ENCODE measurements at places on chromosomes 7 and 10.

GRCh38 chr10:90740265-90740664, 117.6 kb downstream of the HTR7 start:
- no peak for DNase-seq

GRCh38 chr7:116122972-116123595, 87.3 kb upstream of the TES start:
- peak; percentile 22 for DNase-seq

GRCh38 chr10:111127081-111127848, 50.4 kb downstream of the ADRA2A start:
- no peak for DNase-seq

GRCh38 chr10:59465088-59465487, 102.7 kb upstream of the FAM13C start:
- DNase-seq = no peak

- peak; percentile 29 for DNase-seq
These were observed 23.5 kb downstream of the FBXW4 start for GRCh38 chr10:101671453-101671852.

DNA sequence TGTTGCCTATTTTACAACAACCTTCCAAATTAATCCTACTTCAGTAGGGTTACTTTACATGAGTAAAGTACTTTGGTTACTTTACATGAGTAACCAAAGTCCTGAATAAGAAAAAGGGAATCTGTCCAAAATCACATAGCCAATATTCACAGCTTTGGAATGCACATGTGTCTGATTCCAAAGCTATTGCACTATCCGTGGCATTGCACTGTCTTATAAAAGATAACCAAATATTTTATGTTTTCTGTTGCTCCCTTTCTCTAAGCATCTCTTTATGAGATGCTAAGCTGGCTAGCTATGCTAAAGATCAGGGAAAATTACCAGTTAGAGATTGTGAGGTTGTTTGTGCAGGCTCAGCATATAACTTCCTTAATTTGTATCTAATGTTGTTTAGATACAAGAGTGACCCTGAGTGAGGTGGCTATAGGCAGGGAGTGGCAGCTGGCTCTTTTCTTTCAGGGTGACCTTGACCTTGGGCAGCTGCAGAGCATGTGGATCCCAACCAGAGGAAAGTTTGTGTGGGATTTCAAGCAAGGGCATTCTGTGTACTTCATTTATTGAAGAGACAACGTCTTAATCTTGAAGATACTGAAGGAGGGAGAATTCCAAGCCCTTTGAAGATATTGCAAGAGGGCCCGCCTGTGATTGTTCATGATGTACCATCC, 366.1 kb upstream of the ANKRD30A start:
- DNase-seq = no peak

DNA sequence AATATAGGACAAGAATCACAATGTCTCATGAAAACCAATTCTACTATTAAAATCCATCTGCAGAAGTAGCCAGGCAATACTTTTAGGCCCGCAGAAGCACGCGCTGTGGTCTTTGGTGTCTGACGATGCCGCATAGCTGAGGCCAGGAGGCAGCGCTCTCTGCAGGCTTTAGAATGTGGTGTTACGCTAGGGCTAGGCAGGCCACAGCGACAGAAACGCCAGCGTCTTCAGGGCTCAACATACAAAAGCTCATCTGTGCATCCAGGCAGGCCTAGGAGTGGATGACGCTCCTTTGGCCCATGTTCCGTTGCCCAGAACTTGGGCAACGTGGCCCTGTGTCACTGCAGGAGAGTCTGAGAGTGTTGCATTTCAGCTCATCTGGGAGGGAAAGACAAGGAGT, 601.1 kb upstream of the FOXK1 start:
- DNase-seq = no peak

DNA sequence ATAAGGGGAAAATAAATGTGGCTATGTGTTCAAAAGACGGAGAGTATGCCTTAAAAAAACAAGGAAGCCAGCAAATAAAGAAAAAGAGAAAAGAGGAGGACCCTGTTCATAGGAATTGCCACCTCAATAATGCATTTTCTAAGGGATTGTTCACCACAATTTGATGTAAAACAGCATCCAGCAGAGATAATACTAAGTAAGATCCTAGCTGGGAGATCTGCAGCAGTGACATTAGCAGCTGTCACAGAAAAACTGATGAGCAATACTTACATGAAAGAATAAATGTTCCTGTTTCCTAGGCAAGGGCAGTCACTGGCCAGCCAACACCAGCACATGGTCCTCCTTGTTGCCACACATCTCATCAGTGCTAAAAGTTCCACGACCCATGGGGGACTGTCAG, 391.5 kb downstream of the SORCS1 start:
- no peak for DNase-seq

DNA sequence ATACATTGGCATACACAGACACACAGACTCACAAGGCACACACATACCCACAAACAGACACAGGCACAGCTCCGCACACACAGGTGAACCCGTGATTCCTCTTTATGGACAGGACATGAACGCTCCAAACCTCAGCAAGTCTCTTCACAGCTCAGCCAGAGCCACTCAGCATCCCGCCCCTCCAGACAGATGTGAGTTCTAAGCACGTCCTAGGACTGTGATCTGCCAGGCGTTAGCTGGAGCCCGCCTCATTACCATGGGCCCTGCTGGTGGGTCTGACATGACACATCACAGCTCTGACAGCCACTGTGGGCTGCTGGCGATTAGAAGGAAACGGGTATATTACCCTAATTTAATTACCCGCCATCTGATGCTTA, 176.7 kb upstream of the PPP2R2D start:
- DNase-seq = no peak

- DNase-seq = no peak
These were observed 60.9 kb downstream of the MRPL32 start for GRCh38 chr7:42993038-42993437.

DNA sequence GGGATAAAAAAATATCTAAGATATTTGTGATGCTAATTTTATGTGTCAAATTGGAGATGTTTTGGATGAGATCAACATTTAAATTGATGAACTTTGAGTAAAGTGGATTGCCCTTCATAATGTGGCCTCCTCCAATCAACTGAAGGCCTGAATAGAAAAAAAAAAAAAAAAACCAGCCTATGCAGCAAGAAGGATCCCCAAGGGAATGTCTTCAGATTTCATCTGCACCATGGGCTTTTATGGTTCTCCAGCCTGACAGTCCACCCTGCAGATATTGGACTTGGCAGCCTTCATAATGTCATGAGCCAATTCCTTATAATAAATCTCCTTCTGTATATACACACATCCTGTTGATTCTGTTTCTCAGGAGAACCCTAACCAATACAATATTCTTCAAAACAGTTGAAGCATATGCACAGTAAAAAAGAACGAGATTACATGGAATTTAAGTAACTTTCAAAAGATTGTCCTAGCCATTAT, 316.9 kb upstream of the PLXDC2 start:
- DNase-seq = no peak

DNA sequence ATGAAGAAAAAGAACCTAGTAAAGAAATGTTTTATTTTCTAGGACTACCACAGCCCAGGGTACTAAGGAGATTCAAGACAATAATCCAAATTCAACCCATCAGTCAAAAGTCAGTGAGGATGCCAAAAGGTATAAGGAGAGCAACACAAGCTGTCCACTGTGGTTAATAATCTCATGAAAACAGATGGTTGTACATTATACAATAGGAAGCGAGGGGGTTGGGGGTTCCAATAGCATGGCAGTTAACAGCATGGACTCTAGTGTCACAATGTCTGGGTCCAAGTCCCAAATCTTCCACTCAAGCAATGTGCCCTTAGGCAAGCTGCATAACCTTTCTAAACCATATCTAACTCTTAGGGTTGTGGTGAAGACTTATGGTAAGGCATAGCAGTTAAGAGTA, 35.1 kb downstream of the BRAF start:
- DNase-seq = no peak

DNA sequence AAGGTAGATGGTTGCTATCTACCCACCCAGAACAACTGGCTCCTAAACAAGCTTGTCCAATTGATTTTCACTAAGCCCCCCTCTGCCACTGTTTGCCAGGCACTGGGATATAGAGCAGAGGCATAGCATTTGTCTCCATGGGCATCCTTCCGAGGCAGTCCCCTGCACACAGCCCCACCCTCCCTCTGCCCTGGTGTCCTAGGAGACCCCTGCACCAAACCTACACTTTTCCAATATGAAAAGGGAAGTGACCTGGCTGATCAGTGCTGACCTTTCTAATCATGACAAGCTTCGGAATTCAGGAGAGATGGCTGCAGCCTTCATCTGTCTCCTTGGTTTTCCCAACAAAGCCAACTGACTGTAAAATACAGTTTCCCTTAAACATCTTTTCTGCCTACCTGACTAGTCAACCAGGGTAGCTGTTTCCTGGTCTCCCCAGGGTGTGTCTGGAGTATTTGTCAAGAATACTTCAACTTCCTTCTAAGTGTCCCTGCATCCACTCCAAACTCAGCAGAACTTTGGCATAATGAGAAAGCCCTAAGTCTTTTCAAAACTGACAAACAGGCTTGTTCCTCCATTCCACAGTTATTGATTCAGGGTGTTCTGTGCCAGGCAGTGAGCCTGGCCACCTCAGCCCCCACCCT, 7.6 kb upstream of the SLC18A3 start:
- DNase-seq = no peak

- DNase-seq = no peak
These were observed 113.9 kb upstream of the PFKP start for GRCh38 chr10:2953495-2953894.

- no peak for DNase-seq
These were observed 2.5 kb upstream of the ADAMTS14 start for GRCh38 chr10:70669732-70670317.

GRCh38 chr7:25069900-25070443, 55.1 kb downstream of the CYCS start:
- peak; percentile 75 for DNase-seq

DNA sequence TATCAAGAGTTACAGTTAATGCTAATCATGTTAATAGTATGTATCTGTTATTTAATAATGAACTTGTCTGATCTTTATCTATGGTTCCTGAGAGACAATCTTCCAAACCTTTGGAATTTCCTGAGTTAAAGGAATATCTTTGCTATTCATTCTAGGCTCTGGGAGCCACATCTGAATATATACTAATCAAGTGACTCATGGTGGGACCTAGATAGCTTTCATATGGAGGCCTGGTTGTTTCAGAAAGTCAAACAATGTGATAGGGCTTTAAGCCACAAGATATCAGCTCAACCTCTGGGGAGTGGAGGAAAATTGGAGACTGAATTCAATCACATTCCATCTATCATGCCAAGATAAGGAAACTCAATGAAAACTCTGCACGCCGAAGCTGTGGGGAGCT, 746.4 kb downstream of the TNS3 start:
- no peak for DNase-seq

DNA sequence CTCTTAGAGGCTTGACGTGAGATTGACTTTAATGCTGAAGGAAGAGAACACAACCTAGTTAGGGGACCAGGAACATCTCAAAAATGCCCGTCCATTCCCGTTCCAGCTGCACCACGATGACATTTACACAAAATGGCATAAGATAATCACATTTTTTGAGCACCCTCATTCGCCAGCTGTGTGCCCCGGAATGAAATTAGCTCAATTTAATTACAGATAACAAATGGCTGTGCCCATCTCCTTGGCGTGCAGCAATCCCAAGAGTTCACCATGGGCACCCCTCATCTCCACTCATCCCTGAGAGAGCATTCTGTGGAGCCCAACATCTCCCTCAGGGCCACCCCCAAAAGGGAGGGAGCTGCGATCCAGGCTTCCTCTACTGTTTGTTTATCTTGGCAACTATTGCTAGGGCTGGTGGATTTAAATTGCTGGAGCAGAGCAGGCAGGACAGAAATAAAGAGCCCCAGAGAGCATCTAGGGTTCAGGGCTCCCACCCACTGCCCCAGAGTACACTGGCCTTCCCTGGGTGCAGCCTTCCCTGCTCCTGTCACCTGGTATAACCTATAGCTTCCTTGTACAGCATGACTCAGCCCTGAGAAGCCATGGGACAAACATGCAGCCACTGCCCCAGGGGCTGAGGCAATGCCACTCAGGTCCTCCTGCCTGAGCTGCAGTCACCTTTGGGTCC, 263.5 kb downstream of the ZEB1 start:
- no peak for DNase-seq

DNA sequence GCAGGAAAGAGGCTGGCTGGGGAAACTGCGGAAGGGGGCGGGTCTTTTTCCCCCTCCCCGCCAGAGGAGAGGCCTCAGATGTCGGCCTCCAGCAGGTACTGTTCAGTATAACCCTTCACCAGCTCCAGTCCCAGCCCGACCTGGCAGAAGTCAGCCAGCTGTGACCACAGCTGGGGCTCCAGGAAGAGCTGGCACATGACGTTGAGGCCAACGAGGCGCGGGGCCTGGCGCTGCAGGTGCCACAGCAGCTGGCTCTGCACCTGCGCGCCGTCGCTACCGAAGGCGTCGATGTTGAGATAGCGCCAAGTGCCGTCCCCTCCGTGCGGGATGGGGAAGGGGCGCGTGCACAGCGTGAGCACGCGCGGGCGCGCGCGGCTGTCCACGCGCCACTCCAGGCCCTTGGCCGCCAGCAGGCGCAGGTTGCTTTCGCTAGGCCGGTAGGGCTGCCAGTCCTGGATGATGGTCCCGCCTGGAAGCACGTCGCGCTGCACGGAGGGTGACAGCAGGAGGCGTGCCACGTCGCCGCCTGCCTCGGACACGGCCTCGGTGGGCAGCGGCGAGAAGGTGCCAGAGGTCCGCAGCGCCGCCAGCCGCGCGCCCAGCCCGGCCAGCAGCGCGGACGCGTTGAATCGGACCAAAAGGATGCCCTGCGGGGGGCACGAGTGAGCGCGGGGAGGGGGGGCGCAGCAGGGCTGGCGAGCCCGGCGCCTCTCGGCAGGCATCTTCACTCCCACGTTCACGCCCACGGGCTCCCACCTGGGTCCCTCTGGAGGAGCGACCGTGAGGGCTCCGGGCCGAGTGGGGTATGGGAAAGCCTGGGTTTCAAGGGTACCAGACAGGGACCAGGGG, 6.9 kb upstream of the VGF start:
- no peak for DNase-seq

Data from GM20000 (cell line).